ENCODE measurements at places on chromosomes 6 and 20. TPM values are rescaled to one million over a fixed set of nuclear protein-coding genes. Genes with fewer than 3 reads are reported as not detected.

- no peaks in the 10 kb centered on the region for H3K27me3 ChIP-seq
- no peaks in the 10 kb centered on the region for H3K4me1 ChIP-seq
- H3K27ac ChIP-seq = no peak overlapping the region
- no peak overlapping the region for H3K4me3 ChIP-seq
Measured at GRCh38 chr6:61869632-61870400, 416.2 kb downstream of the KHDRBS2 start.

DNA sequence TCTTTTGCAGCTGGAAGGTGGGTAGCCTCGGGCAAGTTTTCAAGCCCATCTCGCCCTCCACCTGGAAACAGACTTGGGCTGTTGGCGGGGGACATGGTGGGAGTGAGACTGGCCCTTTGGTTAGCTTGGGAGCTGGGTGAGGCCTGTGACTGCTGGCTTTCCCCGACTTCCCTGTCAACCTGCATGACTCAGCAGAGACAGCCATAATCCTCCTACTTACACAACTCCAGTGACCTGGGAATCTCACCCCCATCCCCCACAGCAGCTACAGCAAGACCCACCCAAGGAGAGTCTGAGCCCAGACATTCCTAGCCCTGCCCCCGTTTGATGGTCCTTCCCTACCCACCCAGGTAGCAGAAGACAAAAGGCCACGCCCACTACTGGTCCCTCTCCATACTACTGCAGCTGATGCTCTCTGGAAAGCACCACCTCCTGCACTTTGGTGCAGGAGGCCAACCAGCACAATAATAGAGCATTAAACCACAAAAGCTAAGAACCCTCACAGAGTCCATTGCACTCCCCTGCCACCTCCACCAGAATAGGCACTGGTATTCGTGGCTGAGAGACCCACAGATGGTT is 188.4 kb downstream of the TRDN start:
- H3K4me1 ChIP-seq = no peaks in the 10 kb centered on the region
- no peak overlapping the region for H3K4me3 ChIP-seq
- no peaks in the 10 kb centered on the region for H3K36me3 ChIP-seq
- no peak overlapping the region for H3K27ac ChIP-seq

DNA sequence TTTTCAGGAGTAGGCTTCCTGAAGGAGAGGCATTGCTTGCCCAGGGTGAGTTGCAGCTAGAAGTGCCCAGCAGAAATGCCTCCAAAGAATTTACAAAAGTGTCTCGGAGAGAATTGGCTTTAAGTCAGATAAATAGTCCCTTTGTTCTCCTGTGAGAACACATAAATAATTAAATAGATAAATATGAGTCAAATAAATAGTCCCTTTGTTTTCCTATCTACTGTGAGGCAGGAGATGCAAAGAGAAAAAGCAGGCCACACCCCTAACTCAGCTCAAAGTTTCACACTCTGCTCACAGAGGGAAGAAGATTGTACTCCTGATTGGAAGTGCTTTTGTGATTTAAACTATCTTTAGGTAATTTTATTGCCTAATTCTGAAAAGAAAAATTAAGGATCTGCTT is 180.7 kb upstream of the PRSS16 start:
- DNase-seq = no peak
- H3K4me3 ChIP-seq = no peak overlapping the region
- no peak overlapping the region for H3K27ac ChIP-seq
- no peaks in the 10 kb centered on the region for H3K36me3 ChIP-seq
- no peaks in the 10 kb centered on the region for H3K4me1 ChIP-seq
- no peaks in the 10 kb centered on the region for H3K27me3 ChIP-seq

DNA sequence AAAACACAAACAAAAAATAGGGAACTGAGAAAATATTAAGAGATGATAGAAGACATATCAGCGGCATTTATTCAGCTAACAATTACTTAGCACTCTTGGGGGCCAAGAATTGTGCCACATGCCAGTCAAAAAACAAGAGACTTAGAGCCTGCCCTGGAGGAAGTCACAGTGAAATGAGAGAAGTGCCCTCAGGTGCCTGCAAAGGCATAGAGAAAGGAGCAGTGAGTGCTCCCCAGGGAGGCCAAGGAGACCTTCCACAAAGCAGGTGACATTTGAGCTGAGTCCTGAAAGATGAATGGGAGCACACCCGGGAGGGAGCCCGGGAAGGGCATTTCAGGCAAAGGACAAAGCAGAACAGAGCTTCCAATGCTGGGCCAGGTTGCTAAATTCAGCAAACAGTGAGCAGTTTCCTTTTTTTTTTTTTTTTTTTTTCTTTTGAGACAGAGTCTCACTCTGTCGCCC is 184.7 kb upstream of the JARID2 start:
- no peaks in the 10 kb centered on the region for H3K27me3 ChIP-seq
- H3K4me1 ChIP-seq = no peaks in the 10 kb centered on the region
- no peaks in the 10 kb centered on the region for H3K36me3 ChIP-seq
- H3K27ac ChIP-seq = no peak overlapping the region
- H3K4me3 ChIP-seq = no peak overlapping the region
- DNase-seq = no peak

DNA sequence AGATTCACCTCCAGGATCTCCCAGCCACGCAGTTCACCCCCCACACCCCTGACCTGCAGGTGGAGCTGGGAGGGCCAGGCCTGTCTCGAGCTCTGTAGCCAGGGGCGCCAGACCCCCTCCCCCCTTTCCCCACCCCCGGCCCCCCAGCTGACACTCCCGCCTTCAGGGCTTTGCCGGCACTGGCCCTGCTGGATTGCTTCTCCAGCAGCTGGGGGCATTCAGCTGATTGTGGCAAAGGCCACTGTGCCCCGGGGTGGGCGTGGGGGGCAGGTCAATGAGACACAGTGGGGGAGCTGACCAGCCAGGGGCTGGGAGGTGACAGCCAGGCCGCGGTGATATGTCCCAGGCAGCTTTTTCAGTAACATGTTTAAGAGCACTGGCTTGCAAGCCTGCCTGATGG is 22.2 kb downstream of the ZBP1 start:
- H3K36me3 ChIP-seq = no peaks in the 10 kb centered on the region
- no peak overlapping the region for H3K4me3 ChIP-seq
- no peak overlapping the region for H3K27ac ChIP-seq
- no peaks in the 10 kb centered on the region for H3K27me3 ChIP-seq
- no peaks in the 10 kb centered on the region for H3K4me1 ChIP-seq
- peak; percentile 23 for DNase-seq

- no peaks in the 10 kb centered on the region for H3K27me3 ChIP-seq
- H3K4me1 ChIP-seq = no peaks in the 10 kb centered on the region
- no peak overlapping the region for H3K4me3 ChIP-seq
- DNase-seq = no peak
- H3K27ac ChIP-seq = no peak overlapping the region
- no peaks in the 10 kb centered on the region for H3K36me3 ChIP-seq
Measured at GRCh38 chr20:4688305-4688704, 33.4 kb upstream of the PRND start.

- no peaks in the 10 kb centered on the region for H3K27me3 ChIP-seq
- H3K4me1 ChIP-seq = no peaks in the 10 kb centered on the region
- no peak for DNase-seq
- no peak overlapping the region for H3K27ac ChIP-seq
- no peaks in the 10 kb centered on the region for H3K36me3 ChIP-seq
Measured at GRCh38 chr6:18326980-18327379, 60.2 kb upstream of the RNF144B start.

- no peak overlapping the region for H3K4me3 ChIP-seq
- no peaks in the 10 kb centered on the region for H3K4me1 ChIP-seq
- peak overlapping the region; percentile 35 for H3K27ac ChIP-seq
- H3K36me3 ChIP-seq = peaks cover 5% of the 10 kb centered on the region
- DNase-seq = no peak
Measured at GRCh38 chr20:16368645-16369292, 204.5 kb downstream of the KIF16B start.

GRCh38 chr6:108671790-108672189 is 111.1 kb downstream of the FOXO3 start:
- H3K27me3 ChIP-seq = no peaks in the 10 kb centered on the region
- no peak overlapping the region for H3K4me3 ChIP-seq
- no peak for DNase-seq
- no peaks in the 10 kb centered on the region for H3K36me3 ChIP-seq

GRCh38 chr20:227439-228105 is 514 bp downstream of the DEFB129 start:
- H3K27me3 ChIP-seq = no peaks in the 10 kb centered on the region
- no peaks in the 10 kb centered on the region for H3K36me3 ChIP-seq
- DNase-seq = no peak
- H3K4me3 ChIP-seq = no peak overlapping the region
- no peaks in the 10 kb centered on the region for H3K4me1 ChIP-seq
- no peak overlapping the region for H3K27ac ChIP-seq

DNA sequence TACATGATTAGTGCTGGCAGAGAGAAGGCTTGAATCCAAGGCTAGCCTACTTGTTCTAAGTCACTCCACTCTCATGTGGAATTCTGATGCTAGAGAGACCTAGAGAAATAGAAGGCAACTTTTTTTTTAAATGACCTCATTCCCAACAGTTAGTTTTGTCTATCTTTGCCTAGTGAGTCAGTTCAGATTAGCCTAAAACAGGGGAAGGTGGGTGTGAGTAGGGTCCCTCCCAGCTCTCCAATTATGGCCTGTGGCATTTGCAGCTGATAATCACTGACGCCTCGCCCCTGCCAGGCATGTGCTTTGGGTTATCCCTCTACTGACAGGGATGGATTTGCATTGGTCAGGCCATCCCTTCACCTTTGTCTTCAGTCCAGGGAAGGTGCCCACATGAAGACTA is 13.6 kb downstream of the TXLNB start:
- H3K27ac ChIP-seq = peak overlapping the region; percentile 79
- no peaks in the 10 kb centered on the region for H3K36me3 ChIP-seq
- no peak for DNase-seq
- H3K4me1 ChIP-seq = peaks cover 1% of the 10 kb centered on the region
- no peaks in the 10 kb centered on the region for H3K27me3 ChIP-seq

DNA sequence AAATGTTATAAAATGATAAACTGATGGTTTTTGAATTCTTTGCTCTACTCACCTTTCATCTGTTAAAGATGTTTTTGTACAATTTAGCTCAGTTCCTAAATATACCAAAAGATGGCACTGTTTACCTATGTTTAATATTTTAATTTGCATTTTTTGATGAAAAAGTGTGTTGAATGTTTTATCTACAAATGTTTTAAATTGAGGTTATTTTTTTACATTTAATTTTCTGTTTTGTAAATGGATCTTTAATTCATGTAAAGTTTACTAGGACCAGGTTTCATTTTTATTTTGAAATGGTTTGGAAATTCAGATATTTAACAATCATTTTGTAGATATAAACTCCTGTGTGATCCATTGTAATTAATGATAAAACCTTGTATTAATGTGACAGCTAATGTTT is 30.0 kb downstream of the CDKAL1 start:
- DNase-seq = no peak
- no peaks in the 10 kb centered on the region for H3K27me3 ChIP-seq
- no peak overlapping the region for H3K4me3 ChIP-seq
- H3K36me3 ChIP-seq = no peaks in the 10 kb centered on the region

DNA sequence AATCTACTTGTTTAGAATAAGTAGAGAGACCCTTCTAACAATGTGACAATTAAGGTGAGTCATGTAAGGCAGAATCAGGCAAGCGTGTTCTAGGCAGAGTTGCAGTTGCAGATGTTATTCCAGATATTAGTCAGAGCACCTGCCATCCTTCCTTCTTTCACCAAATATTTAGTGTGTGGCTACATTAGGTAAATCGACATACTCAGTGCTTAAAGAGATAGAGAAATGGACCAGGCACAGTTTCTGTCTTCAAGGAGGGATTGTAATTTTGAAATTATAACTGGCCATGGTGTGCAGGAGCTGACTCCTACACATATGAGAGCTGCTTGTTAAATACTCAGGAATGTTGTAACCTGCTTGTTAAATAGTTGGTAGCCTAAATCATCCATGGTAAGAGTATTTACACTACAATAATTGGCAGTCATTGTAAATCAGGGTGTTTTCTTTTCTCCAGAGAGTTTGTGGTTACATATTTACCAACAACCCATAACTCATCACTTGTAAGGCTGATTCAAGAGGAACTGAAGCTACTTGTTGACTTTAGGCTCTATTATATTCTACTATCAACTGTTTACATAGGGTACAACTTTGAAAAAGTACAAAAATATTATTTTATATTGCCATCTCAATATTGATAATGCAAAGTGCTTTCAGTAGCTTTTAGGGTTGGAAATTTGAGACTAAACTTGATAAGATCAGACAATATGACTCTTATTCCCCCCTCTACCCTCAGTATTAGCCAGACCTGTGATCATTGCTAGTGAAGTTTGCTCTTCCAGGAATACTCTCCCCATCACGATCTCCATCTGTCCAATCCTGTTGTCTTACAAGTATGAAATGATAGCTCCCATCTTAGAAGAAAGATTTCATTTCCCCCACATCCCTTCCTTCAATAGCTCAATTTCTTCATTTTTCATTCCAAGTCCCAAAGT is 607.1 kb downstream of the COL12A1 start:
- no peaks in the 10 kb centered on the region for H3K4me1 ChIP-seq
- no peak overlapping the region for H3K27ac ChIP-seq
- no peaks in the 10 kb centered on the region for H3K27me3 ChIP-seq

Gene COL21A1
- polyA plus RNA-seq = 22.9 TPM

Gene GABRR2
- not detected for polyA plus RNA-seq

Gene ANGPT4
- polyA plus RNA-seq = 0.72 TPM

Gene SAPCD1
- 3.2 TPM for polyA plus RNA-seq

Gene WFDC5
- polyA plus RNA-seq = not detected
